ENCODE measurements at places on chromosomes 5 and 9. TPM values are rescaled to one million over a fixed set of nuclear protein-coding genes. Genes with fewer than 3 reads are reported as not detected.

DNA sequence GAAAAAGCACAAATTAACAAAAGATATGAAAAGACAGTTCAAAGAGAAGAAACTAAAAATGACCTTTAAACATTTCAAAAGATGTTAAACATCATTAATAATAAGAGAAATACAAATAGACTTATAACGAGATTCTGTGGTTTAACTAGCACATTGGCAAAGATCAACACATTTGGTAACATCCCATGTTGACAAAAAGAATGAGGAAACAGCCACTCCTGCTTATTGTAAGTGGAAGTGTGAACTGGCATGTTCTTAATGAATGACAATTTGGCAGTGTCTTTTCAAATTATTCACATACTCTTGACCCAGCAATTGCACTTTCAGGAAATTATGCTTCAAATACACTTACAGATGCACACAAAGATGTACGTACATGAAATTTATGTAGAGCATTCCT is 176.3 kb downstream of the TLE1 start:
- no peak for DNase-seq

The CCL21 gene
- total RNA-seq: not detected

GRCh38 chr5:105952875-105953274 is 1717.9 kb downstream of the EFNA5 start:
- no peak for DNase-seq

DNA sequence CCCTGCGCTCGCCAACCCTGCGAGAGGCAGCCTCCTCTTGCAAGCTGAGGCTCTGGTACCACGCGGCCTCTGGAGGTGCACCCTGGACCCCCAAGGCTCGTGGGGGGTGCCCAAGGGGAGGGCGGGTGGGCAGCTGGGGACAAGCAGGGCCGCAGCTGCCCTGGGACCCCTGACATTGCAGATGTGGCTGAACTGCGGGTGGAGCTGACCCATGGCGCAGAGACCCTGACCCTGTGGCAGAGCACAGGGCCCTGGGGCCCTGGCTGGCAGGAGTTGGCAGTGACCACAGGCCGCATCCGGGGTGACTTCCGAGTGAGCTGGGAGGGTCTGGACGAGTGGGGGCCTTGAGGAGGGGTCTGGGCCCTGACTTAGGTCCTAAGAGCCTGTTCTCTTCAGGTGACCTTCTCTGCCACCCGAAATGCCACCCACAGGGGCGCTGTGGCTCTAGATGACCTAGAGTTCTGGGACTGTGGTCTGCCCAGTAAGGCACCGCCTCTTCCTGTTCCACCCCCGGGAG is 1.5 kb downstream of the MAMDC4 start:
- DNase-seq: no peak

DNA sequence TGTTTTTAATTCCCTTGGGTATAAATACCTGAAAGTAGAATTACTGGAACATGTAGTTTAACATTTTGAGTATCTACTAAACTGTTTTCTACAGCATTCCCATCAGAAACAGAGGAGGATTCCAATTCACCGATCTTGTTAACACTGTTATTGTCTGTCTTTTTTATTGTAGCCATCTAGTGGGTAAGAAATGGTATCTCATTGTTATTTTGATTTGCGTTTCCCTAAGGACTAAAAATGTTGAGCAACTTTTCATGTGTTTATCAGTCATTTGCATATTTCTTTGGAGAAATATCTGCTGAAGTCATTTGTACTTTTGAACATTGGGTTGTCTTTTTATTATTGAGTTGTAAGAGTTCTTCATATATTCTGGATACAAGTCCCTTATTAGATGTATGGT is 135.2 kb upstream of the NFIL3 start:
- DNase-seq: no peak

- no peak for DNase-seq
Observed at GRCh38 chr5:127298656-127299055, 8.1 kb downstream of the MEGF10 start.

The TMEFF1 gene
- total RNA-seq: 0.83 TPM

DNA sequence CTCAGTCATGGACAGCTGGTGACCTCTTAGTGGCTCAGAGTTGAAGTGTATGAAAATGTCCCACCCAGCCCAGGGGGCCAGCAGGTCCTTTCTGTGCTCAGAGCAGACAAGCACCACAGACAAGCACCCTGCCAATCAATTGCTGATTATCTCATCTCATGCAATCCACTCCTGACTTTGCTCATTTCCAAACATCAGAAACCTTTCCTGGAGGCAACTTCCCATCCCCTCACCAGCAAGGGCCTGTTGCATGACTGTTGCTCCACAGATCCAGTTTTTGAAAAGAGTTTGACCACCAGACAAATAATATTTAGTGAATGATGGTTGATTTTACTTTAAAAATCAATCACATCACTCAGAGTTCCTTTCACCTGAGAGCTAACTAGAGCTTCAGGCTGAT is 397.3 kb upstream of the KLF4 start:
- no peak for DNase-seq

The SEMA5A gene
- total RNA-seq: 0.23 TPM

- DNase-seq: no peak
Observed at GRCh38 chr5:156950716-156951115, 12.3 kb downstream of the TIMD4 start.

DNA sequence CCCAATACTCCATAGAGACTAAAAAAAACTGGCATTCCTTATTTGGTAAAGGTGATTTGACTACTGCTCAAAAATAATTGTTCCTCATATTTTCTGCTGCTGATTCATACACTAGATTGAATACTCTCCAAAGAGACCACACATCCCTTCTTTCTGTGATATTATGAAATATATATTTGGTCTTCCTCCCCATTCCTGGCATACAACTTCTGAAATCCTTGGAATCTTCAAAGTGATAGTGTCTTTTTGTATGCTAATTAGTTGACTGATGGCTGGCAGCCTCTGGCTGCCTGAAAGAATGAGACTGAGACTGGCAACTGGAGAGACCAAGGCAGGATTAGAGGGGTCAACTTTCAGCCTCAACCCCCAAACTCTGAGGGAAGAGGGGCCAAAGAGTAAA is 348.0 kb upstream of the RFX3 start:
- DNase-seq: no peak

- no peak for DNase-seq
Observed at GRCh38 chr5:169433221-169433651, 132.3 kb upstream of the SLIT3 start.

GRCh38 chr5:132816554-132816953 is 3.5 kb downstream of the SOWAHA start:
- no peak for DNase-seq

- DNase-seq: no peak
Observed at GRCh38 chr9:84493284-84493947, 152.9 kb upstream of the SLC28A3 start.

DNA sequence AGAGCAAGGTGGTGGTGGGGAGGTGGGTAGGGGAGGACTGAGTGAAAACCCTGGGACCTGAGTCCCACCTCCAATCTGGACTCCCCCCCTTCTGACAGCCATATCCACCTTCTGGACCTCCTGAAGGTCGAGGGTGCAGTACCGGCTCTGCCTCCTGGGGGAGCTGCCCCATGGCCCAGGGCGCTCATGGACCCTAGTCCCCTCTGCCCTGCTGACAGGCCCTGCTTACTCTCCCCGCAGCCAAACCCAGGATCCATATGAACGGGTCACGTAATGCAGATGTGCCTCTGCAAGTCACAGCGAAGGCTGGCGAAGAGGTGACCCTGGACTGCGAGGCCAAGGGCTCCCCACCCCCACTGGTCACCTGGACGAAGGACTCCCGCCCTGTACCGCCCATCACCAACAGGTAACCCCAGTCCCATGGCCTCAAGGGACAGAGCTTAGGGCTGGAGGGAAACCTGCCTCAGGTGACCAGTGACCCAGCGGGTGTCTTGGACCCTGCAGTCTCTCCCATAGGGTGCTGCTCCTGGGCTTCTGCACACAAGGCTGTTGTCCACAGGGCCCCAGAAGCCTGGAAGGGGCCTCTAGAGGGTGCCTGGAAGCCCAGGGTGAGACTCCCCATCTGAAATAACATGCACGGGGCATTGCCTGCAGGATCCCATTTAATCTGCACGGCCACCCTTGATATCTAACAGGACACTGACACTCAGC is 61.7 kb downstream of the HMCN2 start:
- peak; percentile 51 for DNase-seq

GRCh38 chr5:133475986-133476385 is 136.4 kb downstream of the FSTL4 start:
- DNase-seq: no peak
